ENCODE measurements at places on chromosomes 13 and 19. TPM values are rescaled to one million over a fixed set of nuclear protein-coding genes. Genes with fewer than 3 reads are reported as not detected.

The ZNF534 gene
- not detected for total RNA-seq

The LIM2 gene
- total RNA-seq, result not detected

The OCEL1 gene
- total RNA-seq, result 3.5 TPM

The POU4F1 gene
- 0.98 TPM for total RNA-seq

The CGB2 gene
- total RNA-seq, result not detected

The MCEMP1 gene
- total RNA-seq, result not detected

The HIPK4 gene
- 0.10 TPM for total RNA-seq

The GNA15 gene
- total RNA-seq, result not detected

The FXYD1 gene
- total RNA-seq, result not detected

The FAM83E gene
- total RNA-seq, result not detected

The CEACAM20 gene
- total RNA-seq, result 0.33 TPM

The PROZ gene
- not detected for total RNA-seq

The PEAK3 gene
- not detected for total RNA-seq

The POU2F2 gene
- 1.5 TPM for total RNA-seq

The NTF4 gene
- total RNA-seq, result not detected

The CLEC17A gene
- total RNA-seq, result not detected

The CA11 gene
- 2.0 TPM for total RNA-seq

The KLK10 gene
- total RNA-seq, result not detected

The ZNF223 gene
- total RNA-seq, result 5.2 TPM

All from vein endothelial cell (primary cell).